ENCODE measurements at places on chromosomes 5 and 9.
A peak's percentile ranks its signal among the peaks of the same experiment; 100 is the strongest.

DNA sequence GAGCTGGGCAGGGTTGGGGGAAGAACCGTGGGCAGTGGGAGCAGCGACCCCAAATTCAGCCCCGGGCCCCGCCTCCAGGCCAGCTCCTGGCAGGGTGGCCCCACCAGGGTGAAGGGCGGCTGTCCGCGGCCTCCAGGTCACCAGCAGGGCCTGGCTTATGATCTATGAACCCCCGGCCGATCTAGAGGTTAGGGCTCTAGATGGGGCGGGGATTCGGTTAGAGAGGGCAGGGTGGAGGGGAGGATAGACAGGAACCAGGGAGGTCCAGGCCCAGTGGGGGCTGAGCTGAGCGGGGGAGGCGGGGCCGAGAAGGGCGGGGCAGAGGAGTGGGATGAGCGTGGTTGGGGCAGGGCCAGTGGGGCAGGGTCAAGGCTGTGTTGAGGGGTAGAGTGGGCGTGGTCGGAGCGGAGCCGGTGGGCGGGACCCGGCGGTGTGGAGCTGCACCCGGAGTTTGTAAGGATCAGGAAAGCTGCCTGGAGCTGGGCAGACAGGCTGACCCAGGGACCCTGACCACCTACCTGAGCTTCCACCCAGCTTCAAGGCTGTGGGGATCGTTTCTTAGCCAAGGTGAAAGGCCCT lies 29.3 kb upstream of the OBP2B start:
- DNase-seq, result peak; percentile 40

- DNase-seq, result no peak
Measured at GRCh38 chr9:81078555-81078954, 610.8 kb downstream of the TLE1 start.

GRCh38 chr5:52181403-52181802 lies 606.3 kb upstream of the ITGA1 start:
- DNase-seq, result no peak

- DNase-seq, result no peak
Measured at GRCh38 chr5:10550222-10550995, 13.5 kb upstream of the ANKRD33B start.

DNA sequence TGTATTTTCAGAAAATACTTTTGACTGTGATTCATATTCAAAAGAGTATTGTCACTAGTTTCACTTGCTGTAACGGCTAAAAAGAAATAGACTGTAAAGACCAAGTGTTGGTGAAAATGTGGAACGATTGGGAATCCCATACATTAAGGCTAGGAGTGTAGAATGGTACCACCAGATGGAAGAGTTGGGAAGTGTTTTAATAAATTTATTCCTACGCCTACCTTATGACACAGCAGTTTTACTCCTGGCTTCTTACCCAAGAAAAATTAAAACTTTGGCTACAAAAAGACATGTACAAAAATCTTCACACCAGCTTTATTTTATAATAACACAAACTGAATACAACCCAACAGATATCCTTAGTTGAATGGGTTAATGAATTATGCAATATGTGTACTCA lies 256.2 kb downstream of the TAF11L14 start:
- no peak for DNase-seq

- DNase-seq, result no peak
Measured at GRCh38 chr9:112582371-112583262, 96.0 kb downstream of the KIAA1958 start.

- DNase-seq, result no peak
Measured at GRCh38 chr5:164741376-164741775, 1236.0 kb downstream of the MAT2B start.

GRCh38 chr5:10423022-10423421 lies 18.7 kb upstream of the ROPN1L start:
- DNase-seq, result no peak
